Colonic mucosa (tissue), 4 donors: ENCODE measurements at places on chromosomes 4 and X. TPM values are rescaled to one million over a fixed set of nuclear protein-coding genes. Genes with fewer than 3 reads are reported as not detected.

DNA sequence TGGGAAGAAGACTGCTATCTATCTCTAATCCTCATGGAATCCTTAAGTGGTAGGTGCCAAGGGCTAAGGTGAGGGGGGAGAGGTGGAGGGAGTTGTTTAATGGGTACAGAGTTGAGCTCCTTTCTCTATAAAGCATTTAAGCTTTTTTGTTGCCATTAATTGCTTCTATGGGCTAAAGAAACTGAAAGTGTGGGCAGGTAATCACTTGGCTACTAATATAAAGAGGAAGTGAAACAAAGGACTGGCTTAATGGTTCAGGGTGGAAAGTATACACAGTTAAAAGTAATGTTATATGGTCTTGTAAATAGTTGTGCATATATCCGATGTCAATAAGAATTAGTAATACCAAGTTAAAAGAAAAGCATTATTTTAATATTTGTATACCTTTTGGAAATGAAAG lies 83.9 kb downstream of the POLA1 start:
- no peak for DNase-seq

DNA sequence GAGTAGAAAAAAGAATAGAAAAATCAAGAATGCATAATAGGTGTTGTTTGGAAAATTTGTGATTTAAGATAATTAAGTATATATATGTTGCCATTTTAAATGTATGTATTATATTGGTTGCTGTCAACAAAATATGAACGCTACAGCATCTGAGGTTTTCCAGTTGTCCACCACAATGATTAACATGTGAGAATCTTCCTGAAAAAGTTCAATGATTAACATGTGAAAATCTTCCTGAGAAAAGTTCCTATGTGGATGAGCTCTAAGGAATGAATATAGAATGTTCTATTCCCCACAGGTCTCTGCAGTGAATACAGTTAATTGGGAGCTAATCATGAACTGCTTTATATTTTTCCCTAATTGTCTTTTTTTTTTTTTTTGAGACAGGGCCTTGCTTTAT lies 214.7 kb downstream of the CBR4 start:
- no peak for DNase-seq

DNA sequence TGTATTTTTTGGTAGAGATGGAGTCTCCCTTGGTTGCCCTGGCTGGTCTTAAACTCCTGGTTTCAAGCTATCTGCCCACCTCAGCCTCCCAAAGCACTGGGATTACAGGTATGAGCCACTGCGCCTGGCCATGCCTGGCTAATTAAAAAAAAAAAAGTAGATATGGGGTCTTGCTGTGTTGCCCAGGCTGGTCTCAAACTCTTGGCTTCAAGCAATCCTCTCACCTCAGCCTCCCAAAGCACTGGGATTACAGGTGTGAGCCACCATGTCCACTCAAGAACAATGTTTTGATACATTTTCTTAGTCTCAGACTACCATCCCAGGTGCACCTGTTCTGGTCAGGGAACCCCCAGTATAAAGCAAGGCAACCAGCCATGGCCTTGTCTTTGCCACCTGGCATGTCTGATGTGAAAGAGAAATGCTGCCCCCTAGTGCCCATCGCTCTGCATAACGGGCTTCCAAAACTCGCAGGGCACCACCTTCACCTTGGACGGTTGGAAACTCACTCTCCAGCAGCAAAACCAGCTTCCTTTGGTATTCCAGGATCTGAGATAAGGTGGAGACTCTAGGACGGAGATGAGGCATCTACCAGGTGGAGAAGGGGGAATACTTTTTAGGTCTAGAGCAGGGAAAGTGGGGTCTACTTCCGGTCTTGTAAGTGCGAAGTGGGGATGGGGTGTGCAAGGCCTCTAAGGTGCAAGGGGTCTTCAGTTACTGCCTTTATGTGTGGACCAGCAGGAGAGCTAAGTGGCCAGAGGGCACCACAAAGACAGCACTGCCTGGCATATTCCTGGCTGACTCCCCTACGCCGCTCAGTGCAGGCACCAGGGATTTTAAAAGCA lies 47.7 kb upstream of the AFAP1 start:
- DNase-seq: peak; percentile 87

DNA sequence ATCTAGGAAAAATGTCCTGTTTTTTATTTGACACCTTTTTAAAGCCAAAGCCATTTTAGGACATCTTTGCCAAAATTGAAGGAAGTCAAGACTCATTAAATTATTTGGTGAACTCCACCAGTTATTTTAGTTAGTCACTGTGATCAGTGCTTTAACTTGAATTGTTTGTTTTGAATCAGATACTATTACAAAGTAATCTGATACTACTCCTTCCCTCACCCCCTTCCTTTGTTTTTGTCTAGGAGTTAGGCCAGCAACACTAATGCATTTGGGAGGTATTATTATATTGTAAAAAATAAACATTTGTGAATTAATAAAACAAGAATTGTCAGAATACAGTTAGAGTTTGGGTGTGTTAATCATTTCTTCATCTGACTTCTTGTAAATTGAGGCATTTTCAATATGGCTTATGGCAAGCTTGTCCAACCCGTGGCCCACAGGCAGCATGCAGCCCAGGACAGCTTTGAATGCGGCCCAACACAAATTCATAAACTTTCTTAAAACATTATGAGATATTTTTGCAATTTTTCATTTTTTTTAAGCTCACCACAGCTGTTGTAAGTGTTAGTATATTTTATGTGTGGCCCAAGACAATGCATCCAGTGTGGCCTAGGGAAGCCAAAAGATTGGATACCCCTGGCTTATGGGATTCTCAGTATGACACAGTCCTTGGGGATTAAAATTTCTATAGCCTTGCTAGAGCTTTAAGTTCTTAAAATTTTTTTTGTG lies 182.2 kb downstream of the BMPR1B start:
- DNase-seq: no peak

- no peak for DNase-seq
Measured at GRCh38 chr4:146978641-146979040, 33.0 kb upstream of the TTC29 start.

GRCh38 chr4:66887061-66887460 lies 658.2 kb downstream of the CENPC start:
- no peak for DNase-seq

- no peak for DNase-seq
Measured at GRCh38 chr4:749698-750666, 44.4 kb downstream of the PCGF3 start.

GRCh38 chr4:159077702-159078495 lies 25.0 kb upstream of the RAPGEF2 start:
- no peak for DNase-seq

GRCh38 chr4:94216394-94216793 lies 8.7 kb downstream of the SMARCAD1 start:
- no peak for DNase-seq

The MEPE gene
- not detected for total RNA-seq

The APELA gene
- total RNA-seq: not detected

The CD40LG gene
- 0.44 TPM for total RNA-seq

The TECRL gene
- total RNA-seq: not detected
